ENCODE measurements at places on chromosomes 12 and 14.
A peak's percentile ranks its signal among the peaks of the same experiment; 100 is the strongest.

DNA sequence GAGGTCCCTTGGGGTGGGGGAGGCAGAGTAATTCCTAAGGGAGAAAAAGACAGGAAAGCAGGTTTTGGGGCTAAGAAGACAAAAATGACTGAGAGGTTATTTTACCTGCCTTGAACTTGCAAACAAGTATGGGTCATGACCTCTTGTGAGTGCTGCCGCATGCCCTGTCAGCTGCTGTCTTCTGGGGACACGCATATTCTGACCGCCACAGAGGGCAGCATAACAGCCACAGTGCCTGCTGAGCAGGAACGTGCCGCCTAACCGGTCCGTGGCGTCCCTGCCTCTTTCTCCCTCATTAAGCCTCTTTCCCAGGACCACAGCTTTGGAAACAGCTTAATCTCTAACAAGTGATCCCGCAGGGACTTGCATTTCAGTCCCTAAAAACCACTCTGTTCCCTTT lies 51.3 kb upstream of the KCNA1 start:
- no peak for DNase-seq

GRCh38 chr12:114895081-114895480 lies 211.1 kb upstream of the TBX3 start:
- no peak for DNase-seq

- DNase-seq = peak; percentile 56
Observed at GRCh38 chr14:104563742-104564615, 15.6 kb upstream of the C14orf180 start.

DNA sequence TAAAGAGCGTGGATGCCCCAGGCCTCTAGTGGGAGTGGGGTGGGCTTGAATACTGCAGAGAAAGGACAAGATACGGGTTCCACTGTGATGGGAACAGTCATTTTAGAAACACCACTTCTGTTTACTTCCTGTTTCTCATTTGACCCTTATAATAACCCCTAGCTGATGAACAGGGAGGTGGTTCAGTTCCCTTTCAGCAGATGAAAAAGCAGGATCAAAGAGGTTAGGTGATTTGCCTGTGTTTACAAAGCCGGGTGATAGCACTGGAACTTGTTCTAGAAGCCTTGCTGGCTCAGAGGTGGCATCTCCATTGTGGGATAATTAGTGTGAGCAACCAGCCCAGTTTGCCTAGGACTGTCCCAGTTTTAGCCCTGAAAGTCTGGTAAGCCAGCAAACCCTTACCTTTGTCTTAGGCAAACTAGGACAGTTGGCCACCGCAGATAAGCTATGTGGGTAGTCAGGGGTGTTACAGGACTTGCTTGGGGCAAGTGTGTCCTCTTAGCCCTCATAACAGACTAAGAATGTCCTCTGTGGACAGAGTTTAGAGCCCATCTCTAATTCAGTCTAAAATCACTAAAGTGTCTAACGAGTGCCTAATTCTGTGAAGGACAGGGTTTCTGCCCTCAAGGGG lies 7.5 kb upstream of the LRP1-AS start:
- DNase-seq = no peak

DNA sequence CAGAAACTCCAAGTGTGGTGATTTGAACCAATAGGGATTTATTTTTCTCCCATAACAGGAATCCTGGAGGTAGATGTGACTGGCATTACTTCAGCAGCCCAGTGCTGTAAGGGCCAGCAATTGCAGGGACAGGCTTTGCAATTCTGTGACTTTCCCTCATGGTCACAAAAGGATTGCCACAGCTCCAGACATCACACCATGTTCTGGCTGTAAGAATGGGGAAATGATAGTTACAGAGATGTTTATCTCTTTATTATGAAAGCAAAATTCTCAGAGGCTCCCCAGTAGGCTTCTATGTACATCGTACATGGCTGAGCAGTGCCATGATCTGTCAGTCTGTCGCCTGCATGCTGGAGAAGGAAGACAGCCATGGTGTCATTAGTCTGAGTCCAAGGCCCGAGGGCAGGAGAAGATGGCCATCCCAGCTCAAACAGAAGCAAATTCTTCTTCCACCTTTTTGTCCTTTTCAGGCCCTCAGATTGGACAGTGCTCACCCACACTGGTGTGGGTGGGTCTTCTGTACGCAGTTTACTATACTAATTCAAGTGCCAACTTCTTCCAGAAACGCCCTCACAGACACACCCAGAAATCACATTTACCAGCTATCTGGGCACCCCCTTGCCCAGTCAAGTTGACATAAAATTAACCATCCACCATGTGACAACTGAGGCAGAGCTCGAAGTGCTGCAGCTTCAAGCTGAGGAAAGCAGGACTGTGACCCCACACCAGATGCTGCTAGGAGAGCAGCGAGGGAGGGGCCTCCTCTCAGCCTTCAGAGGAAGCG lies 17.2 kb downstream of the ZBTB42 start:
- DNase-seq = no peak
